Cortex of kidney (tissue), 1 donor: ENCODE measurements at places on chromosomes 7 and 10.

GRCh38 chr7:137985897-137986251 is 16.0 kb downstream of the CREB3L2 start:
- DNase-seq: no peak

DNA sequence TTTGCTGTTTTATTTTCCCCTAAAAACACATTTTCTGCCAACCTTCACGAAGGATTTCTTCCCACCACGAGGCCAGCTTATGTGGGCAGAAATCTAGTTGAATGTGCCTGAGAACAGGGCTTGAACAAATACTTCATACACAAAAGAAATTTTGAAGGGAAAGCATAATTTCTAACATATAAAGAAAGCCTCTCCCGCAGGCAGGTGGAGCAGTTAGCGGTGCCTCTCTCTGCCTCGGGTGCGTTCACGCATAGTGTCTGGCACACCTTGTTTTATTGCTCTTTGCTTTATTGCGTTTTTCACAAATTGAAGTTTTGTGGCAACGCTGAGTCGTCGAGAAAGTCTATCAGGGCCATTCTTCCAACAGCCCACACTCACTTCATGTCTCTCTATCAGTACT is 7.0 kb upstream of the CSGALNACT2 start:
- DNase-seq: no peak

DNA sequence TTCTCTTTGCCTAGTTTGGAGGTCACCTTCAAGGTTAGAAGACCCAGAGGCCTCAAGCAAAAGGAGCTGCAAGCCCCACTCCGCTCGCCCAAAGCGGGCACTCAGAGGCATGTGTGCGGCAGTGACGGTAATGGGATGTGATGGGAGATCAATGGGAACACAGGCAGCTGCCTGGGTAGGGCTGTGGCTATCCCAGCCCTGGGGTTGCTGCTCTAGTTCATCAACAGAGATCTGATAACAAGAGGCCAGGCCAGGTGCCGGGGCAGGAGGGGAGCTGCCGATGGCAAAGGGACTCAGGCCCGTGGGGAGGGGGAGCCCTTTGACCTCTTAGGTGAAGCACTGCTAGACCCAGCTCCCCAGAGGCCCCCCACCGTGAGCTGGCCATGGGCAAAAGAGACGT is 52.0 kb upstream of the GNA12 start:
- DNase-seq: no peak

- DNase-seq: no peak
These were observed 20.9 kb upstream of the HELLS start for GRCh38 chr10:94524711-94525110.

GRCh38 chr7:139681812-139682135 is 96.0 kb downstream of the HIPK2 start:
- DNase-seq: no peak

GRCh38 chr10:114289096-114289436 is 50.0 kb downstream of the VWA2 start:
- DNase-seq: no peak

- no peak for DNase-seq
These were observed 35.3 kb upstream of the STARD3NL start for GRCh38 chr7:38142736-38143135.

DNA sequence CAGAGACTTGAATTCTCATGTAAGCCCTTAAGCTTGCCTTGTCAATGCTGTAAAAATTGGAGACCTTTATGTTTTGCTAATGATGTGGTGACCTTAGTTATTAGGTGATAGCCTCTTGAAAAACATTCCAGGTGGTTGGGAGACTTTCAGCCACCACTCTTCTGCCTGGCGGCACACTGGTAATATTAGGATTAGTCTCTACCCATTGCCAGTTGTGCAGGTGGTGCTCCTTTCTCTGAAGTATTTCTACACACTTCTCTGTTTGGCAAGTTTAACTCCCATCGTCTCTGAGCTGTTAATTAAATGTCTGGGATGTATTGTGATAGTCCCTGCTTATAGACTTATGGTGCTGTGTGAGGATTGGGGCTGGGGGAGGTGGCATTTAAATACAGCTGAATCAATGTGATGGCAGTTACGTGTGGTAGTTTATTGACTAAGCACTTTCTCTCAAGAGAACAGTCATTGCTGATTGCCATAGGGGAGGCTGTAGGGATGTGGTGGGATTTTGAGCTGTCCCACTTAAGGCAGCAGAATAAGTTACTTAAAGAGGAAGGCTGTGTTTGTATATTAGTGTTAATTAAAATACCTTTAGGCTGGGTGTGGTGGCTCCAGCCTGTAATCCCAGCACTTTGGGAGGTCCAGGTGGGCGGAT is 61.7 kb downstream of the DAGLB start:
- no peak for DNase-seq

DNA sequence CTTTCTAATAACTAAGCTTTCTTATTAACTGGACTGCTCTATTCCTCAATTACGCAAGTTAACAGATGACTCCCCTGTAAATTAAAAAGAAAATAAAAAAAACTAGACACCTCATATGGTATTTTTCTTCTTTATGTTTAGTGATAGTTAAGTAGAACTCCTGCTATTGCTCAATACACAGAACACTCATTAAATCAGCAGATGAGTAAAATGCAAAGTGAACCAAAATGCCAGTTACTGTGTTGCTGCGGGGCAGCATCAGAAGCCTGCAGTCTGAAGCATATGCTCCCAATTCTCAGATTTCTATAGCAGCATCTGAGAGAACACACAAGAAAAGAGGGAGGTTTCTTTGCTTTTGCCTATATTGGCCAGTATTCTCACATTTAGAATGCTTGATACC is 28.4 kb downstream of the CDK6 start:
- DNase-seq: no peak

DNA sequence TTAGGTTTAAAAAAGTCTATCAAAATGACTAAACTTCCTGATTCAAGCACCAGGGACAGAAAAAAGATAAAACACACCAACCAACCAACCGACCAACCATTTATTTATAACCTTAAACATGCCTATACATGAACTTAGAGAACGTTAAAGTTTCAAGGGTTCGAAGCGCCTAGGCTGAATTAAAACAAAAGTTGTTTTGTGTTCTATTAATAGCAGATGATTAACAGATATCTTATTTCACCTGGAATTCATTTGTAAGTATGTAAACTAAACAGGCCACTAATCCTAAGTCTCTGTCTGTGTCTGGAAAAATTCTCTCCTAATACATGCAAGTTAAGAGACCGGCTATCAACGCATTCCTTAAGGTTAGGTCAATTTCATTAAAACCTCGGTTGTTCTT is 1.4 kb downstream of the BAIAP2L1 start:
- no peak for DNase-seq

GRCh38 chr7:158683541-158683940 is 21.1 kb downstream of the NCAPG2 start:
- no peak for DNase-seq

GRCh38 chr7:36690514-36691187 is 33.6 kb downstream of the AOAH start:
- no peak for DNase-seq

DNA sequence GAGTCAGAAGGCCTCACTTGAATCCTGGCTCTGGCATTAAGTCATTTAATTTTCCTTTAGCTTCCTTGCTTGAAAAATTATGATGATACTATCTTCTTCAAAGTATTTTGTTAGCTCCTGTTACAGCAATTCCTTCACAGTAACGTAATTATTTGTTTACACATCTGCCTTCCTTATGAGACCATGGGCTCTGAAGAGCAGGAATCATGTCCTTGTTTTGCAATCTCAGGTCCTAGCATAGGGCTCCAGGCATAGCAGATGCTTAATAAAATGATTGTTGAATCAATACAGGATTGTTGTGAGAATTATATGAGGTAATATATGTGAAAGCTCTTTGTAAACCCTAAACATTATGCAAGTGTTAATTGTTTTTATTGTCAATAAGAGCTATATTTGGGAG is 25.5 kb downstream of the KLHDC10 start:
- DNase-seq: no peak

GRCh38 chr7:380711-381210 is 90.8 kb downstream of the FOXL3 start:
- DNase-seq: no peak

GRCh38 chr10:2777666-2778355 is 289.5 kb upstream of the PFKP start:
- no peak for DNase-seq

DNA sequence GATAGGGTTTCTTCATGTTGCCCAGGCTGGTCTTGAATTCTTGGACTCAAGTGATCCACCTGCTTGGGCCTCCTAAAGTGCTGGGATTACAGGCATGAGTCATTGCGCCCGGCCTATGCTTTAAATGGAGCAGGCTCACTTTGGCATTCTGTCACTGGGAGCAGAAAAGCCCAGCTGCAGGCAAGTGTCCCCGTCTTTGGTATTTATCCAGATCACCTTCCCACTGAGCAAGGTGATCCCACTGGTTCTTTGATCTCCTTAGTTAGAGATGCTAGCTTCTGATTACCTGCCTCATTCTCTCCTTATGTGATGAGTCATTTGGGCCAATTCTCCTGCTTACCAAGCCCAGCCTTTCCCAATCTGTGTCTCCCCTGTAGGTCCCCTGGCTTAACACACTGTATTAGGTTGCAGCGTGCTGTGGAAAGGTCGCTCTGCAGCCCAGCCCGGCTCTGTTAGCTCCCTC is 39.3 kb downstream of the SPDYE5 start:
- DNase-seq: no peak

DNA sequence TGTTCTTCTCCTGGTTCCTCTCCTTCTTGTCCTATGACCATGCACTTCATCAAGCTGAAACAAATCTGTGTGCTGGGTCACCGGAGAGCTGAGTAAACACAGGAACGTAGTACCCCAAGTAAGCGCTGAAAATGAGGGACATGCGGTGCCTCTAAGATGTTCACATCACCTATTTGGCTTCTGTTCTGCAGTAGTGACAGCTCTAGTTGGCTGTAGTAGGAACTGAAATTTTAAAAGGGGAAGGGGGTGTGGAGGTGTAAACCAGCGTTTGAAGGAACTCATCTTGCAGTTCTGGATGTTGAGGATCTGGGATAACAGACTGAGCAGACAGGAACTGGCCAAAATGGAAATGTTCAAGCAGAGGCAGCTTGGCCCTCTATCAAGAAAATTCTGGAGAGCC is 85.2 kb downstream of the WNT2 start:
- DNase-seq: no peak

- DNase-seq: no peak
These were observed 294.9 kb upstream of the MKLN1 start for GRCh38 chr7:131032786-131033185.

GRCh38 chr10:130934293-130935127 is 377.0 kb downstream of the TCERG1L start:
- DNase-seq: no peak

- no peak for DNase-seq
These were observed 99.1 kb downstream of the BMPR1A start for GRCh38 chr10:86855513-86855912.

DNA sequence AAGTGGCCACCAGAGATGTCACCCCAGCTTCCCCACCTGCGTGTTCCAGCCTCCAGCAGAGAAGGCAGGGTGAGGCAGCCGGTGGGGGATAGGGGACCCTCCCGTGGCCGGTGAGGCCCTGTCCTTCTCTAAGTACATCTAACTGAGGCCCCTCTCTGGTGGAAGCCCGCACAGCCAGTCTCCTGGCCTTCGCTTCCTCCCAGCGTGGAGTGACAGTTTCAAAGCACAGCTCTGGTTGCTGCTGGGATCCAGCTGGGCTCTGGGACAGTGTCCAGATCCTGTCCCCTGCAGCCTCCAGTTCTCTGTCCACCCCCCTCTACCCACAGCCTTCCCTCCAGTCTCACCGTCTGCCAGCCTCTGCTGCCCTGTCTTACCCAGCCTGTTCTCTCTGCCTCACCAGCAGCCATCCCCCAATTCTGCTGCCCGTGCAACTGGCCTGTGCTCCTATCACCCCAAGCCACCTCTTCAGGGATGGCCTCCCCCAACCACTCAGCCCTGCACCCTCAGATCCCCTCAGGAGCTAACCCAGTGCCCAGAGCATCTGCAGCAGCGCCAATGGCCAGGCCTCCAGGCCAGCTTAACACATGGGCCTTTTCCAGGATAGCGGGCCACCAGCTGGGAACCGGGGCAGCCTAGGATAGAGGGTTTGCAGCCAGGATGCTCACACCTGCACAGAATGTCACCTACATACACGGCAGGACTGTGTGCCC is 16.3 kb upstream of the SH2B2 start:
- DNase-seq: no peak

GRCh38 chr10:69421611-69422308 is 5.0 kb upstream of the TACR2 start:
- no peak for DNase-seq

- DNase-seq: no peak
These were observed 314.8 kb upstream of the GRM3 start for GRCh38 chr7:86328801-86329433.

GRCh38 chr10:34286136-34286739 is 528.9 kb downstream of the PARD3 start:
- DNase-seq: no peak

GRCh38 chr10:110358869-110359629 is 54.3 kb upstream of the SMNDC1 start:
- no peak for DNase-seq

GRCh38 chr10:83943920-83944319 is 195.4 kb upstream of the GHITM start:
- DNase-seq: no peak

GRCh38 chr10:128916383-128916782 is 550.7 kb upstream of the MGMT start:
- DNase-seq: no peak

GRCh38 chr10:70038923-70039322 is 13.7 kb upstream of the MACROH2A2 start:
- DNase-seq: no peak

- DNase-seq: no peak
These were observed 110.2 kb upstream of the GDF10 start for GRCh38 chr10:47189802-47190201.

DNA sequence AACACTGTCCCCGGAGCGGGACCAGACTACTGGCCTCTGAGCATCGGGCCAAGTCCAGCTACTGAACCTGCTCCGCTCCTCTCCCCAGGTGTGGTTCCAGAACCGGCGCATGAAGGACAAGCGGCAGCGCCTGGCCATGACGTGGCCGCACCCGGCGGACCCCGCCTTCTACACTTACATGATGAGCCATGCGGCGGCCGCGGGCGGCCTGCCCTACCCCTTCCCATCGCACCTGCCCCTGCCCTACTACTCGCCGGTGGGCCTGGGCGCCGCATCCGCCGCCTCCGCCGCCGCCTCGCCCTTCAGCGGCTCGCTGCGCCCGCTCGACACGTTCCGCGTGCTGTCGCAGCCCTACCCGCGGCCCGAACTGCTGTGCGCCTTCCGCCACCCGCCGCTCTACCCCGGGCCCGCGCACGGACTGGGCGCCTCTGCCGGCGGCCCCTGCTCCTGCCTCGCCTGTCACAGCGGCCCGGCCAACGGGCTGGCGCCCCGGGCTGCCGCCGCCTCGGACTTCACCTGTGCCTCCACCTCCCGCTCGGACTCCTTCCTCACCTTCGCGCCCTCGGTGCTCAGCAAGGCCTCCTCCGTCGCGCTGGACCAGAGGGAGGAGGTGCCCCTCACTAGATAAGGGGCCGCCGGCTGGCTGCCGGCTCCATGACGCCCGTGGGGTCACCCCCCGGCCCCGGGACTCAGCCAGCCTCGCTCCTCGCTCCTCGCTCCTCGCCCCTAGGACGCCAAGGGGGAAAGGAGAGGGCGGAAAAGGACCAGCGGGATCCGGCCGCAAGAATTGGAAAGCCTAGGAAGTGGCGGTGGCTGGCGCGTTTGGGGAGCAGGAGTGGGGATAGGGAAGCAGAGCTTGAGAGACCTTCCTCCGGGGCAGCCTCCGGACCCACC is 3.4 kb downstream of the EVX1 start:
- DNase-seq: no peak

GRCh38 chr10:69287181-69287580 is 8.9 kb downstream of the HK1 start:
- DNase-seq: no peak

GRCh38 chr10:113739031-113739430 is 12.5 kb upstream of the PLEKHS1 start:
- no peak for DNase-seq

- no peak for DNase-seq
These were observed 10.2 kb upstream of the ZFYVE27 start for GRCh38 chr10:97726636-97727178.
